ENCODE measurements at places on chromosomes 16 and 17. TPM values are rescaled to one million over a fixed set of nuclear protein-coding genes. Genes with fewer than 3 reads are reported as not detected.

CA5A gene
- total RNA-seq = not detected

SLC2A4 gene
- total RNA-seq = not detected

GRCh38 chr16:51041546-51041945, 109.5 kb downstream of the SALL1 start:
- DNase-seq = no peak

DNA sequence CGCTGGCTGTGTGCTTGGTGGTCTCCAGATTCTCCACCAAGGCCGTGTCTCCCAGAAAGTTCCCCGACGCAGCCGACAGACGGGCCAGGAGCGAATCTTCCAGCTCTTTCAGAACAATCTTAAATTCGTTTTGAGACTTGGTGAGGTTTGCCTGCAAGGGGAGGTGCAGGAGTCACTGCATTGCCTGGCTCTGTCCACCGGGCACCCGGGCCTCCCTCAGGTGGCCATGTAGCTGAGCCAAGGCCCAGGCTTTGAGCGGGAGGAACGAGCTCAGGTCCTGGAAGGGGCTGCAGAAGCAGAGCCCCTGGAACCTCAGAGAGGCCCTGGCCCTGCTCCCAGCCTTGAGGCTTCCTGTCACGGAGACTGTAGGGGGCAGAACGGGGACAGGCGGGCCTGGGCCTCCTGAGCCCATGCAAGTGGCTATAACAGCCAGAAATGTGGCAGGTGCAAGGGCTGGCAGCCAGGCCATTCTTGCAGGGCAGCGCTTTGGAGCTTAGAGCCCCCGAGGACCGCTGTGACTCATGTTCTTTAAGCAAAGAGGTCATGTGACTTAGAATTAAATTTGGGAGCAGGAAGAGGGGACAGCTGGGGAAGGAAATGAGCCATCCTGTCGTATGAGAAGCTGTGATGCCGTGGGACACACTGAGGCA, 72.4 kb downstream of the PGS1 start:
- no peak for DNase-seq

DNA sequence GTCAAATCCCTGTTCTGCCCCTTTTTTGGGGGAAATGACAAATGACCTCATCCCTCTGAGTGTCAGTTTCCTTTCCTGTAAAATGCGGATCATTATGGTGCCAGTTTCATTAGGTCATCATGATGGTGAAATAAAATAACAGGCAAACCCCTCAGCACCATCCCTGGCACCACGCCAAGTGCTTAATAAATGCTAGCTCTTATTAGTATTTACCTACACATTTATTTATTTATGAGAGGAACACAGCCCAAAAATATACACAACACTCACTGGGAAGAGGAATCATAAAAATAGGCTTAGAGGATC, 28.6 kb upstream of the GPRC5B start:
- DNase-seq = no peak
